Fibroblast of the conjunctiva (primary cell): ENCODE measurements at places on chromosomes 11 and 22.
A peak's percentile ranks its signal among the peaks of the same experiment; 100 is the strongest.

GRCh38 chr22:45518136-45518535, 15.5 kb downstream of the FBLN1 start:
- DNase-seq: no peak

- peak; percentile 98 for DNase-seq
Observed at GRCh38 chr22:37741312-37741795, 44.5 kb downstream of the TRIOBP start.

- DNase-seq: no peak
Observed at GRCh38 chr11:72962717-72963116, 148.5 kb downstream of the ATG16L2 start.

DNA sequence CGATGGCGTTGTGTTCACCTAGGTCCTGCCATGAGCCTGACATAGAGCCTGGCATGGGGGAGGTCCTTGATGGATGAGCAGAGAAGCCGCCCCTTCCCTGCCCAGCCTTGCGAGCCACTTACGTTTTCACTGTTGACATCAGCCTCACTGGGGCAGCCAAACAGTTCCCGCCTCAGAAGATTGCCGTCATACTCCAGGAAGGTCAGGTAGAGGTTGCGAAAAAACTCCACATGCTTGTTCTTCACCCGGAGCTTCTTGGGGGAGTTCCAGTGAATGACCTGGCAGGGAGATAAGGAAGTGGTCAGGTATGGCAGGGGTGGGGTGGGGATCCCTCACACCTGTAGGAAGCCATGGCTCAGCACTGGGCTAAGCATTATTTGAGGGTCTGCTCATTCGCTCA, 279.3 kb upstream of the SYN3 start:
- DNase-seq: no peak

DNA sequence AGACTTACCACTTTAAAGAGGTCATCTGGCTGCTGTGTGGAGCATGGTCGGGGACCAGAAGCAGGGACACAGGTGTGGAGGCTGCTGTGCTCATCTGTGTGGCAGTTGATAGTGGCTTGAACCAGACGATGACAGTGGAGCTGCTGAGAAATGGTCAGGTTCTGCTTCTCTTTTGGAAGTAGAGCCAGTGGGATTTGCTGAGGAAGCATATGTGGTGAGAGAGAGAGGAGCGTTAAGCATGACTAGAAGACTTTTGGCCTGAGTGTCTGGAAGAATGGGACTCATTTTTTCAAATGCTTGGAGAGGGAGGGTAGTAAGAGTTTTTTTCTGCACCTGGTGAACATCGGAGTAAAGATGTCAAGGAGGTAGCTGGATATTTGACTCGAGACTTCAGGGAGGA, 12.5 kb upstream of the SREBF2 start:
- no peak for DNase-seq
